ENCODE measurements at places on chromosomes 12 and 14.

DNA sequence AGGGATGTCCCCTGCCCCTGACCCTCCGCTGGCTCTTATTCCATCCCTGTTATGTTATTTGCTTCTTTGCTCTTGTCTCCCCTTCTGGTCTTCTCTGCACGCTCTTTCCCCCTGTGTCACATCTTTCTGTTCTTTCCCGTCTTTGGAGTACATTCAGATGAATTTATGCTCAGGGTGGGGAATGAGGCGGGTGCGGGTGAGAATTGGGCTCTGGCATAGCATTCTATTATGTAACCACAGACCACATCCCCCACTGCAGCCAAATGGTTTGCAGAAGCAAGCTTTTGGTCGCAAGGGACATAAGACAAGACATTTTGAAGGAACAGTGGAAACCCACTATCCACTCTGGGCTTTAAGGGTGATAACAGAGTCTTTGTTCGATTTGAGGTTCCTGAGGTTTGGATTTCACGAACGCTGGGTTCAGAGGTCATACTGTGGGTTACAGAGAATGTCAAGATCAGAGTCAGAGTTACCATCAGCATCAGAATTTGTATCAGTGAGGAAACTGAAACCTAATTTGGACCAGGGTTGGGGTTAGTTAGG is 3.8 kb downstream of the ENDOU start:
- DNase-seq, result no peak

- DNase-seq, result no peak
These were observed 5.2 kb downstream of the SMAGP start for GRCh38 chr12:51265024-51265423.

GRCh38 chr12:100481021-100481420 is 7.4 kb downstream of the NR1H4 start:
- no peak for DNase-seq

- no peak for DNase-seq
These were observed 53.6 kb upstream of the BCL2L14 start for GRCh38 chr12:12017135-12017581.

DNA sequence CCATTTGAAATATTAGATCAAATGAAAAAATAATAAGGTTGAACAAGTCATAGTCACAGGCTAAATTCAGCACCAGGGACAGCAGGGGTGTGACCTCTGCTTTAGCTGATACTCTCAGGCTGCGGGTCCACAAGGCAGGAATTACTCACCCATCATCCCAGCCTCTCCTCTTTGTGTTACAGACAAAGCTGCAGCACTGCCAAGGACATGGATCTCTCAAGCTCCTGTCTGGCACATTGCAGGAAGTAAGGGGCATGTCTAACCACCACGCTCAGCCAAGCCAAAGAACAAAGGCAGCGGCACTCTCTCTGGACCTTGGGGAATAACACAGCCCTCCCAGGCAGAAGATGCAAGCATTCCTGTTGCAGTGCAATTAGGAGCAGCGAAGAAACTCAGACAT is 783.8 kb downstream of the VRK1 start:
- peak; percentile 70 for DNase-seq

DNA sequence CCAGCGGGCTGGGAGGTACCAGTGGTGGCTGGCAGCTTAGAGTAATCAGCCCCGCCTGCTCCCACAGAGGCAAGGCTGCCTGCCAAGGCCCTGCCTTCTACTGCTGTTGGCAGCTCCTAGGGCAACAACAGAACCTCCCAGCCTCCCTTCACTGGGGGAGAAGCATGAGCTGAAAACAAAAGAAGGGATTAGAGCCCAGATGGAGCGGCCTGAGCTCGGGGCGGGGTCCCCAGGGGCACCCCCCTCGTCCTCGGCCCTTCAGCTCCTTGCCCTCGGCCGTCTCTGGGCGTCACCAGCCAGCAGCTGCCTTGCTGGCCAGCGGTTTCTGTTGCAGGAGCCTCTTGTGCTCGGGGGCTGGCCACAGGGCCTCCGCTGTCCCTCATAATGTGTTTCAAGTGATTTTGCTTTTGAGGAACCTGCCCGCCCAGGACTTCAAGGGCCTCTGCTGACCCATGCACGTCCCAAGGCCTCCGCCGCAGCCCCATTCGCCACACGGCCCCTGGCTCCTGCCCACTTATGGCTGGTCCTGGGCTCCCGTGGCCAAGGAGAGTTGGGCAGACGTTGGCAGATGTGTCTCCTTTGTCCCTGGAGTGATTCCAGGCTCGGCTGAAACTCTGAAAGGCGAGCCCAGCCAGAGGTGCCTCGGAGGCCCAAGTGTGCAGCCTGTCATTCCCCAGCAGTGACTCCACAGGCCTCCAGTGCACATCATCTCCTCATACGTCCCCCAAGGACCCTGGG is 49.7 kb downstream of the PSMA6 start:
- DNase-seq, result peak; percentile 88

DNA sequence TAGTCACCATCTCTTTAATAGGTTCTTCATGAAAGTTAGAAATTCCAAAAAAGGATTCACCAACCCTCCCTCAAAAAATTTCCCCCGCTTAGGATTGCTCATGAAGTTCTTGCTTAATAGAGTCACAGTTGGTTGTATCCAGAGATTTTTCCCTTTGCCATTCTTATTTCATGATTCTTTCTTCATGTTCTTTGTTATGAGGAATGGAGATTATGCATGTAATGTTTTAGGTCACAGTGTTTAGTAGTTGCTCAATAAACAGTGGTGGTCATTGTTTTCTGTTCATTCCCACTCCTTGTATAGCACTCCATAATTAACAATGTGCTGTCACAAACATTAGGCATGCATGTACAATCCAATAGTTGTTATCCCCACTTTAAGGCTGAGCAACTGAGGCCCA is 51.2 kb upstream of the RTRAF start:
- DNase-seq, result no peak

Data from eye (tissue), 1 donor.